ENCODE measurements at places on chromosomes 4 and X. TPM values are rescaled to one million over a fixed set of nuclear protein-coding genes. Genes with fewer than 3 reads are reported as not detected.
A peak's percentile ranks its signal among the peaks of the same experiment; 100 is the strongest.

GRCh38 chr4:6393544-6394475 is 78.6 kb downstream of the PPP2R2C start:
- DNase-seq, result no peak

DNA sequence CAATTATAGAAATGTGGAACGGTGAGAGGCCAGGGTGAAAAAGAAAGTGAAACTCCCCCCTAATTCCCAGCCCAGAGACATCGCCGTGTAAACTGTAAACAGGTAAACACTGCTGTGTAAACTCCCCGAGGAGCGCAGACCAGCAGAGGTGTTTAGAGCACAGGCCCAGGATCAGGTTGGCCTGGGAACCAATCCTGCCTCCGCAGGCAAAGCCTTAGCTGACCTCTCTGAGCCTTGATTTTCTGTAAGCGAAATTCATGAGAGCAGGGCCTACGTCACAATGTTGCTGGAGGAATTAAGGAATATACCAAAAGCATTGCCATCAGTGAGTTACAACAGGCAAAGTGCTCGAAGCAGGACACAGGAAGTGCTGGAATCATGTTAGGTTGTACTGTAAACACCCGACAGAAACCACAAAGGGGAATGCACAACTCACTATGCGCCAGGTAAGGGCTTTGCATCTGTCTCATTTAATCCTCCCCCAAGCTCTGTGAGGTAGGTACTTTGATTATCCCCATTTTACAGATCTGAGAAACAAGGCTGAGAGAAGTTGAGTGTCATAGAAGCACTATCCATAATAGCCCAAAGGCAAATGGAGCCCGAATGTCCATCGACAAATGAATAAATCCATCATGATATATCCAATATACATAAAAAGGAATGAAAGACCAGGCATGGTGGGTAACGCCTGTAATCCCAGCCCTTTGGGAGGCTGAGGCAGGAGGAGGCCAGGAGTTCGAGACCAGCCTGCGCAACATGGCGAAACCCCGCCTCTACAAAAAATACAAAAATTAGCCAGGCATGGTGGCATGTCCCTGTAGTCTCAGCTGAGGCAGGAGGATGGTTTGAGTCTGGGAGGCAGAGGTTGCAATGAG is 30.7 kb upstream of the KIAA0232 start:
- peak; percentile 22 for DNase-seq

- no peak for DNase-seq
Observed at GRCh38 chrX:17944833-17945497, 83.9 kb upstream of the RAI2 start.

DNA sequence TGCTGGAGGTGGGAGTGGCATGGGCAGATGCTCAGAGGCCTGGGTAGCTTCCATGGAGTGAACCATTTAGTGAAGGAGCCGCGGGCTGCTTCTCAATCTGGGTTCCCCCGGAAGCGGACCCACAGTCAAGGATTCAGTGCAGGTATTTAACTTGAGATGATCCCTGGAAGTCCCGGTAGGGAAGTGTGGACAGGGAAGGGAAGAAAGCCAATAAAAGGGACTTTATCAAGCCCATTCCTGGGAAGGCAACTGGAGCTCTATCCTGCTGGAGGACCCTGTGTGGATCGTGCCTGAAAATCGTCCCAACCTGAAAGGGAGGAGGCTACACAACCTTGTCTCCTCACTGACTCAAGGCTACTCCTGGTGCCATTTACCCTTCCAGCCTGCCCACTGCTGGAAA is 76.9 kb downstream of the DHX15 start:
- DNase-seq, result no peak

- no peak for DNase-seq
Observed at GRCh38 chrX:53227224-53227765, 2.3 kb upstream of the KDM5C start.

DNA sequence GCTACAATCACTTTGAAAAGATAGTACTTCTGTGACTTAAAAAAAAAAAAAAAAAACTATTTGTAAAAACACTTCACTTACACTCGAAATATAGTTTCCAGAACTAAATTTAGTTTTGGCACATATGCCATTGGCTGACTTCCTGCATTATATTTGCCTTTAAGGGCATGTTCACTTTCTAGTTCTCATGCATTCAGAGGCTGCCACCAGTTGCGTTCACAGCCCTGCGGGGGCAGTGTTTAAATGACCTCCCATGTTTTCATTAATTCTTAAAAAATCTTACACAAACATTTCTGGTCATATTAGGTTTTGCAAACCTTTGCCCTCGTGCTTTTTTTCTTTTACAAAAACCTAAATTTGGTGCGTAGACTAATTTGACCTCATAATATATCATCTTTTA is 12.4 kb upstream of the ARHGAP6 start:
- DNase-seq, result peak; percentile 14

GRCh38 chr4:148017801-148018200 is 285.9 kb downstream of the ARHGAP10 start:
- no peak for DNase-seq

DNA sequence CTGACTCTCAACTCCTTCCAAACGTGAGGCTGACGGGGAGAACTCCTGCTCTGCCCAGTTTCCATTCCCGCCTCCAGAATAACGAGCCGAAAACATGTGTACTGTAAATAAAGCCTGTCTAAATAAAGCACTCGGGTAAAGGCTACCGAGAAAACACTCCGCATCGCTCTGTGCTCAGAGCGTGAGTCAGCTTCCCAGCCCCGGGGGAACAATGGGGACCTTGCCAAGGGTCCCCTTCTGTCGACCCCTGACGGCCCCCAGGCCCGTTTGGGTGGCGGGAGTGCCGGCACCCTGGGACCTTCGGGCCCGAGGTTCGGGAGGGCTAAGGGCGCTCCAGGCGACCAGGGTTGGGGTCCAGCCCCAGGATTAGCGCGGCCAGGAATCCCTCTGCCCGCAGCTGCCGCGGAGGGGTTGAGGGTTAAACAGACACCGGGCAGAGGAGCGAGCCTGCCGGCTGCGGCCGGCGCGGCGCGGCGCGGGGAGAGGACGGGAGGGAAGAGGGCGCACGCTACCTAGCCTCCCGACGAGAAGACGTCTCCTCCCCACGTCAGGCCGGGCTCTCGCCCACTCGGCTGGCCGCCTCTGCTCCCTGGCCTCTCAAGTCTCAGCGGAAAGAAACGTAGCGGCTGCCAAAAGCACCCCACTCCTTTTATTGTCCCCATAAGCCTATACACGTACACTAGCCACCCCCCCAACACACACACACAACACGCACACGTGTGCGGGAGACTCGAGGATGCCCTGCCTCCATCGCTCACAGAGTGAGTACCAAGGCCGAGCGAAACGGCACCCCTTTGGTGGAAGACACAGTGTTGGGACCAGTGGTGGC is 85.5 kb downstream of the BCOR start:
- peak; percentile 70 for DNase-seq

DNA sequence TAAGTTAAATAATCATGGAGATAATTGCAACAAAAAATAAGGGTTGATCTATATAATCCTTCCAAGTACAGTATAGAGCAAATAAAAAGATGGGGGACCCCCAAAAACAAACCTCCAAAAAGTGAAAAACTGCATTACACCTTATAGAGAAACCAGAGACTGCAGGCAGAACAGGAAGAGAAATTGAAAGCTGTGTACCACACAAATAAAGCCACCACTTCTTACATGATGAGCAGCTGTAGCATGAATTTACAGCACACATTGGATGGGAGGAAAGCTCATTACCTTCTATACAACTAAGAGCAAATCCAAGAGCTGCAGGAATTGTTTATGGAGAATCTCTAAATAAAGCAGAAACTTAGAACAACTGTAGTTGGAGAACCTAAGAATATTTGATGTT is 152.4 kb upstream of the PDE5A start:
- DNase-seq, result no peak

DNA sequence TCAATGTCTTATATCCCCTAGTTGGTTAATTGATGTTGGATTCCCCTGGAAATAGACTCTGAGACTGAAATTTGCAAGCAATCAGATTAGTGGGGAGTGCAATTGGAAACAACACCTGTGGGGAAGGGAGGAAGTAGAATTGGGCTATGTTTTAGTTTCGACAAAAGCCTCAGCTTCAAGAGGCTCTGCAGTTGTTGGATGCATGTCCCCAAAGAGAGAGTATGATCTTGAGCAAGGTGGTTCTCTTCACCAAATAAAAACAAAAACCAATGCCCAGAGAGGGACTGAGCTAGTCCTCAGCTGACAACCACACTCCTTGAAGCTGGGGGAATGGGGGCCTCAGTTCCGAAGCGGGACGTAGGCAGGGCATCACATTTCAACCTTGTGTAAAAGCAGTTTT is 77.1 kb downstream of the PRKG2 start:
- no peak for DNase-seq

GRCh38 chrX:46626566-46626965 is 53.0 kb downstream of the CHST7 start:
- DNase-seq, result no peak

DNA sequence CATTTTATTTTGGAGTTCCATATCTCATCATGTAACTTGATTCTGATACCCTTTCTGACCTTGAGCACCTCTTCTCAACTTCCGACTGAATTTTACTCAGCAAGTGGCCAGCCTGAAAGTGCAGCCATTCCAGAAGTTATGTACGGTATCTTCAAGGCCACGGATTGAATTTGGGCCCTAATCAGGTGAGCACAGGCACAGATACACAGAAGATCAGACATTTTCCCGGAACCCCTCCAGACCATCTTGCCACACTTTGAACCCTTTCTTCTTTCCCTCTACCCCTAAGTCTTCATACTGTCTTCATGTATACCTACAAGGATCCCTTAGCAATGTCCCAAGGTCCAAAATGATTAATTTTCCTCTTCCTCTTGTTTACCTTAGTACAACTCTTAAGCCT is 108.2 kb downstream of the FNIP2 start:
- no peak for DNase-seq

GRCh38 chr4:175066923-175067627 is 148.9 kb downstream of the ADAM29 start:
- peak; percentile 48 for DNase-seq

The ERAS gene
- total RNA-seq, result not detected

The SRPX2 gene
- 44.1 TPM for total RNA-seq

The NOX1 gene
- under 0.01 TPM for total RNA-seq

The DOK7 gene
- total RNA-seq, result not detected

The CENPVL1 gene
- not detected for total RNA-seq
